A549 treated with Hydrocortisone at 1 μM for 4 hours (cell line): ENCODE measurements at places on chromosomes 3 and 15. TPM values are rescaled to one million over a fixed set of nuclear protein-coding genes. Genes with fewer than 3 reads are reported as not detected.

GPR27 gene
- 2.4 to 3.1 TPM (median 3.0 TPM) in 5 replicates for total RNA-seq

GOLGA6A gene
- total RNA-seq, result 0.03 to 0.13 TPM (median 0.12 TPM) in 4 of 5 replicates, not detected in the other

CCDC33 gene
- 6.6 to 8.1 TPM (median 7.3 TPM) in 5 replicates for total RNA-seq

LAMB2 gene
- 92.5 to 109 TPM (median 101 TPM) in 5 replicates for total RNA-seq
